ENCODE measurements at places on chromosomes 11 and 22.
A peak's percentile ranks its signal among the peaks of the same experiment; 100 is the strongest.

DNA sequence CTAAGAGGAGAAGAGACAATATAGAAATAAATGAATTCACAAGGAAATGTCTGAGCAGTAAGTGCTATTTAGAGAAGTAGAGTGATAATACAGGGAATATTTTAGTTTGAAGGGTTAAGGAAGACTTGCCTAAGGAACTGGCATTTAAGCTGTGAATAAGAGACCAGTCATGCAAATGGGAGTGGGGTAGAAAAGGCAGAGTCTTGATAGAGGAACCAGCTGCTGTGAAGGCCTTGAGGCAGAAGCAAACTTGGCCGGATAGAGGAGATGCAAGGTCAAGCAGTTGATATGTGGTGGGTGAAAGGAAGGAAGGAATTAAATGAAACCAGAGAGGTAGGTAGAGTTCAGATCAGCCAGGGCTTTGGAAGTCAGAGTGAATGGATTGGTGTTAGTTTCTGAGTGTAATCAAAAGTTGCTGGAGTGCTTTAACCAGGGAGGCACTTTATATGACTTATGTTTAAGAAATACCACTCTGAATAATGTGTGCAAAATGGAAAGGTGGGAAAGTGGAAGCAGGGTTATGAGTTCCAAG lies 198.4 kb upstream of the SESN3 start:
- no peak for DNase-seq

DNA sequence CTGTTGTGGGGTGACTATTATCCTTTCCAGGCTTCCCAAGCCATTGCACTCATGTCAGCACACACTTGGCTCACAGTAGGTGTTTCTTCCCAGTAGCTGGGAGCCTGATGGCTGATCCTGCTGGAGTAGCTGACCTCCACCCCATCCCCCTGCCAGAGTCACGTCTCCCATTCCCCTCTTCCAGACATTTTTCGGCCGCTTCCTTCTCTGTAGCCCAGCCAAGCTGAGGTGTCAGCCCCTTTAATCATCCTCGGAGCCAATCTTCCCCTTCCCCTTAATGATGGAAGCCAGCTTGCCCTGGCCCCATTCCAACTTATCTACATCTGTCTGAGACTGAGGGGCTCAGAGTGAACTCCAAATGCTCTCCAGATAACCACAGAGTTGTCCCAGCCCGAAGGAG lies 550.7 kb downstream of the MN1 start:
- DNase-seq, result no peak

DNA sequence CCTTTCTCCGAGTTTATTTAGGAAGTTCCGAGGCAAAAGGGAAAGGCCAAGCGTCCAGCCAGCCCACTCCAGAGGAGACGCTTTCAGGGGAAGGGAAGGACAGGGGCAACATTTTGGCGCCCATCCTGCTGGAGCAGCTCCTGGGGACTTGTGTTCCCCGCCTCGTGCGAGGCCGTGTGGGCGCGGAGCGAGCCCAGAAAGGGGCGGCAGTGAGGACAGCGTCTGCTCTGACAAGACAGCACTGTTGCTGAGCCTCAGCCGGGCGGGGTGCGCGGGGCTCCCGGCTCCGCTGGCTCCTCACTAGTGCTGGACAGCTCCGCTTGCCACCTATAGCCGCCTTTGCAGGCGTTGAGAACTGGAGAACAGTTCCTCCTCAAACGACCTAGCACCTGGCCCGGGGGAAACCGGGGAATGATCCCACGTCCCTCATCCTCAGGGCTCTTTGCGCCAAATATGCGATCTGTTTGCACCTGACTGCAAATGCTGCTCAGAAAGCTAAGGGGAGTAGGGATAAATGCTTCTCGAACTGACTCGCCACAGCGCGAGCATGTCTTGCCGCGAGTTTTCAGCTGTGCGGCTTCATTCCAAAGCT lies 722 bp upstream of the GUCY1A2 start:
- peak; percentile 82 for DNase-seq

DNA sequence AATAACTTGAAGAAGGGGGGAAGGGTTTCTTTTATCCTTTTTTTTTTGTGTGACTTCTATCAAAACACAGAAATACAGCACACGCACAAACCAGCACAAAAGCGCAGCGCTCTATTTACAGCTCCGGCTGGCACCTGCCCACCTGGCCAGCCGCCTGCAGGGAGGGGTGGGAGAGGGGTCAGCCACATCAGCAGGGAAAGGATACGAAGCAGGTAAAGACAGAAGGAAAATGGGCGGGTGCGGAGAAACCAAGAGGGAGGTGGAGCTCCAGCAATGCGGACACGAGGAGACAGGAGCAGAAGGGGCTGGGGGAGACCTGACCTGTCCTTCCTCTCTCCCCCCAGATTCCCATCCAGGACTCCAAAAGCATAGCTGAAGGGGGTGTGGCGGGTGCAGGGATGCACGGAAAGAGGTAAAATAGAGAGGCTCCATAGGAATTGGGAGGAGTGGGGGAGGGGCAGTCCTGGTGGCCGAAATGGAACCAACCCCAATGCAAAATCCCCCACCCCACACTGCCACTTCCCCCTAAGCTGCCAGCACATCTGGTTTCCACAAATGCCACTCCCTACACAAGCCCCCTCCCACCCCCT lies 14.1 kb downstream of the CXCR5 start:
- no peak for DNase-seq

DNA sequence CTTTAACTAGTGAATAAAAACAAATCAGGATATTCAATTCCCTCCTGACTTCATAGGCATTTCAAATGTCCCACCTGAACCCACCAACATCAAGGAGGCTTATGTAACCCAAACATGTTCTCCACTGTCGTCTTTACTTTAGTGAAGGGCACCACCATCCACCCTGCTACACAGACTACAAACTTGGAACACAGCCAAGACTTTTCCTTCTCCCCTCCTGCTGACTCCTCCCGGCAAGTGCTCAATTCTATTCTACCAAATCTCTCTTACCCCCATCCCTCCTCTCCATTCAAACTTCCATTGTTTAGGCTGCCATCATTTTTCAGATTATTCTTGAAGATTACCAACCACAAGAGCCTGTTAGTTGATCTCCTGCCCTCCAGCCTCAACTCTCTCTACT lies 24.3 kb downstream of the SAAL1 start:
- DNase-seq, result no peak

DNA sequence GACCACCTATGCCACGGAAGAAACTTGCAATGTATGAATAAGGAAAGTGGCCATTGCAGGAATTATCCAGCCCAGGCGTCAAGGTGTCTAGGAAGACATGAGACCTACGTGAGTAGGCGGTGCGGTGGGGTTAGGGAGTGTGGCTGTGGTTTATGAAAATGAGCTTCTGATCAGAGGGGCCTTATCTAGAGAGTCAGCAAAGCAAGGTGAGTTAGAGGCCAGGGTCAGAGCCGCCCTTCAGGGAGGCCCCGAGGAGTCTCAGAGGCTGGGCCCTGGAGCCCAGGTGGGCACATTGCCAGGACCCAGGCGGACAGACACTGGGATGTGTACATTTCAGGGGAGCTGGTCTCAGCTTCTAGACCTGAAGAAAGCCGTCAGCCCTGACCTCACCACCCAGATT lies 13.8 kb upstream of the LINC01488 start:
- no peak for DNase-seq

GRCh38 chr11:130601141-130601540 lies 152.7 kb downstream of the ADAMTS15 start:
- peak; percentile 71 for DNase-seq

- DNase-seq, result peak; percentile 44
Observed at GRCh38 chr11:118194835-118195627, 18.6 kb upstream of the SCN2B start.

DNA sequence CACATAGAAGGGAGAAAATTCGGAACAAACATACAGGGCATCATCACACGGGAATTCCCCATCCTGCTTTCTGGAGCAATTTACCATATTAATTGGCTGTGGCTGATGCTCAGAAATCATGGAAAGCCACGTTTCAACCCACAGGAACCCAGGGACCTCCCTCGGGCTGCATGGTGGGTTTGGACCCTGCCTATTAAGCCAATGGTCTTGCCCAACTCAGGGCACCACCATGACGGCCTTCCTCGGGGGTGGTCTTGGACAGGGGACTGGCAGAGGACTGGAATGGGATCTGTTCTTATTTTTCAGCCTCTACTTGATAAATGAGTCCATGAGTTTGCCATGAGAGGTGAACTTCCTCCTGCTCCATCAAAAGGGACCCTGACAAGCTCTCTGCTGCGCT lies 374.0 kb downstream of the SHANK2 start:
- DNase-seq, result no peak

- DNase-seq, result no peak
Observed at GRCh38 chr22:40203572-40203971, 25.8 kb downstream of the TNRC6B start.

DNA sequence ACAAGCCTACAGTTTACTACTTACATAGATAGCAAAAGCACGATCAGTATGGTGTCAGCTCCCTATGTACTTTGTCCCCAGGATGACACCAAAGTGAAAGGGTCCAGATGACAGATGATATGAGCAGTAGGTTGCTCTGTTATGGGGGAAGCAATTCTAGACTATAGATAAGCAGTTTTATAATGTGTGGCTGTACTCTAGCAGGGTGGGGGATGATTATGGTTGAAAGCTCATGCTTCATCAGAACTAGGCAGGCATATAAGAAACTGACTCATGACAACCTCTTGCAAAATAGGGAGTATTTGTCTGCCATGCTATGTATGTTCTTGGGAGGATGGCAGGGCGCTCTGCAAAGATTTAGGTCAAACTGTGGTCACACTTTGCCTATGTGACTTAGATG lies 158.2 kb upstream of the ZBED5 start:
- DNase-seq, result no peak

DNA sequence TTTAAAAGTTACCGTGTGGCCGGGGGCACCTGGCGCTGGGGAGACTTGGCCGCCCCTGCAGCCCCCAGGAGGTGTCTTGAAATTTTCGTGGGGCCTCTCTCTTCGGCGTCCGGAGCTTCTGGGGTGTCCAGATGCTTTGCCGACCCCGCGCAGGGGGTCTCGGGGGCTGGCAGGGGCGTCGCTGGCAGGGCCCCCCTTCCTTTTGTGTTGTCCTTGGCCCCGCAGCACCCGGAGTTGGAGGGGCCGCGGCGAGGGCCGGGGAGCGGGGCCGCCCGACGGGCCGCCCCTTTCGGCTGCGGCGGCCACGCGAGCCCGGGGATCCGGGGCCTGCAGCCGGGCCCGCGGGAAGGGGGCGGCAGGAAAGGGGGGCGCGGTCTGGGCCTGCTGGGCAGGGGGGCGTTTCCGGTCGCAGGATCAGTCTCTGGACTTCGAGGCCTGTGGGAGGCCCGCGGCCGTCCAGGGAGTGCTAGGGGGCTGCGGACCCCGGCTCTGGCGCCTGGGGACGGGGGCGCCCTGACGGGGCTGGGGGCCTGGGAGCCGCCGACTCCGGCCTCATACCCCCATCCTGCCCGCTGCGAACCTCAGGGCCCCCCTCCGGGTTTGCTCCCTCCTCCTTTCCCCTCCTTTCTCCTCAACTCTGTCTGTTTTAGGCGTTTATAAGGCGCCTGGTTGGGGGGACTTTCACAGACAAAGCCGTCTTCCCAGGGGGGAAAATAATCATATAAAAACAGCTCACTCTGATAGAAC lies 869 bp downstream of the ZC3H7B start:
- DNase-seq, result no peak

DNA sequence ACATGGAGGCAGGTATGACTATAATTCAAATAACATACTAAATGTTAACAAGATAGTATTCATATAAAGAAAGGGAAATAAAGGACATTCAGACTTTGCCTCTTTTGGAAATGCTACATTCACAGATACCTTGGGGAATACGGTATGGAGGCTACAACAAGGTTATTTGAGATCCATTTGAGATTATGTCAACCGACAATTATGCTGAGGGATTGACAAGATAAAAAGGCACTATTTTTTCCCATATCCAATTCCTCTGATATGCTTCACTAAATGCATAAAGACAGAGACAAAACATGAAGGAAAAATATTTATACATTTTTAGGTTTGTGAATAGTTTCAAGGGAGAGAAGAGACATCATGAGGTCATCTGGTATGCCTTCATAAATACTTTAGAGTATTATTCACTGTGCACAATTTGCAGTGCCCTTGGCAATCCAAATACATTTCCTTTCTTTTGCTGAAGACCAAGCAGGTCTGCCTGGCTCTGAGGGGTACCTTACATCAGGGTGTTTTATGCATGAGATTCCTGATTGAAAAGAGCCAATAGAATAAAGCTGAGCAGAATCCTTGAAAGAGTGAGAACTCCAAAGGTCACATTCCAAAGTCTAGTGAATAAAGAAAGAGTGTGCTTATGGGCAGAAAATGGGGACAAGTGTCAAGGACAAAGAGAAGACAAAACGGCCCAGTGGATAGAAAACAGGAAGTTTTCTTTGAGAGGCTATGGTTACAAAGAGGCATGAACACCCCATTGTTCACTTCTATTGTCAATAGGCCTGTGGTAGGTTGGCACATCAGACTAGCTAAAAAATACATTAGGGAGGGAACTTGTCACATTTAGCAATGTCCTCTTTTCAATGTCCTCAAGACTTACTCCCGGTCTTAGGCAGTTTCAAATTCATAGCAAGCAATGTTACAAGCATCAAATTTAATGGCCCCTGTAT lies 455.8 kb downstream of the LRRC4C start:
- DNase-seq, result no peak

DNA sequence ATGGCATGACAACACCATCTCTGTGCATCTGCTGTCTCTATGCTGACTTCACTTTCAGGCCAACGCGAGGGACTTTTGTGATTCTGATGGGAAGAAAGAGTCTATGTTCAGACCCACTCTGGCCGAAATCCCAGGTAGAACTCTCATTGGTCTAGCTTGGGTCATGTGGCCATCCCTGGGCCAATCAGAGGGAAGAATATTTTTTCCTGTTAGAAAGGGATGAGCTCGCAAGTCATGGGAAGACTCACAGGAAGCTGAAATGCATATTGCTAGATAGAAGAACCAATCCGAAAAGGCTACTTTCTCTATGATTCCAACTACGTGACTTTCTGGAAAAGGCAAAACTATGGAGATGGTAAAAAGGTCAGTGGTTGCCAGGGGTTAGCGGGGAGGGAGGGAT lies 56.0 kb upstream of the LINC01488 start:
- no peak for DNase-seq

DNA sequence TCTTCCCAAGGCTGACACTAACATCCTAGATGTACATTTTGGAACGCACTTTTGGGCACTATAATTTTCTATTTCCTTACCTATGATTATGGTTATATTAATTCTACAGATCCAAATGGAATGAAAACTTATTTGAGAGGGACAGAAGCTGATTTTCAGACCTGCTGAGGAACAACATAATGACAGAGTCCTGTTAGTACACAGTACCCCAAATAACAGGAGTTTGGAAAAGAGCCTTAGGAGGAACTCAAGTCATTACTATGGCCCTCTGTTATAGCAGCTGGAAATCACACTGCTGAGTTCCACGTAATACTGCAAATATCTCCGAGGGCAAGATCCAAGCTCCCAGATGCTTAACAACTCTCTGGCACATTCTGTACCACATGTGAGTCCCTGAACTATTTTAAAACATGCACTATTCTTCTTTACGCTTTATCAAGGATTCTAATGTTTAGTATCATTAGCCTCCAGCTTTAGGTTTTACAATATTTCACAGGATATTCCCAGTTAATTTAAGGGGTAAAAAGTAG lies 1027.7 kb upstream of the CCDC90B start:
- no peak for DNase-seq

DNA sequence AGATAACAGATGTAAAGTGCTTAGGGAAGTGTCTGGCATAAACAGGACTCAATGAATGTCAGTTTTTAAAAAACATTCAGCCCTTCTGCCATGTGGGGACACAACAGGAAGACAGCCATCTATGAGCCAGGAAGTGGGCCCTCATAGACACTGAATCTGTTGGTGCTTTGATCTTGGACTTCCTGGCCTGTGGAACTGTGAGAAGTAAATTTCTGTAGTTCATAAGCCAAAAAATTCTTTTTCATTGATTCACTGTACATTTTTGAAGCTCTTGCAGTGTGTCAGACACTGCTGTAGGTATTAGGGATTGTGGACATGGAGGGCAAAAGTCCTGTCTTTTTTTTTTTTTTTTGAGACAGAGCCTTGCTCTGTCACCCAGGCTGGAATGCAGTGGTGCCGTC lies 188.6 kb downstream of the HIPK3 start:
- DNase-seq, result no peak
